Activated CD4-positive, alpha-beta T cell treated with anti-CD3 and anti-CD28 coated beads, Interleukin-2, amount 50 U/mL, for 4 hours (primary cell): ENCODE measurements at places on chromosomes 7 and 10.

DNA sequence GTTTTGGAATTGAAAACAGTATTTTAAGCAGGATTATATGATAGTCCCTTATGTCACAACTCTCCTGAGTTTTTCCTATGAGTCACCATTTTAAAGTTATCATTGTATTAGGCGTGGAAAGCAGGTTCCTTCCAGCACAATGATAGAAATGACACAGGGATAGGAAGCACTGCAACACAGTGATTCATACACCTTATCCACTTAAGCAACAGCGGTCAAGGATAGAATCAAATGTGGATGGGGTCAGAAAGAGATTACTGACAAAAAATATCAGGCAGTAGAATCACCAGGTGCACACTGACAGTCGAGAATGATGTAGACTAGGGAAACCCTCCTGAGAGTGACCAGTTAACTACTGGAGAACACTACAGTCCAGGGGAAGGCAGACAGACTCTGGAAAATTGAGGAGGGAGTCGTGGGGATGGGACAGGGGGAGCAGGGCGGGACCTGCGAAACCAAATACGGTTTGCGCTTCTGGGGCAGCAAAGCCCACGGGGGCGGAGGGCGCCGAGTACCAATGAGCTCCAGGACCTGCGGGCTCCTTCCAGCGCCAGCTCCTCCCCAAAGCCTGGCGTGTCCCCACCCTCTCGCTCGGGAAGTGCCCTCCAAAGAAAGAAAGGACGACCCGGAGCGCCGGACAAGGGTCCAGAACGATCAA, 479 bp downstream of the PNPLA8 start:
- DNase-seq, result no peak

DNA sequence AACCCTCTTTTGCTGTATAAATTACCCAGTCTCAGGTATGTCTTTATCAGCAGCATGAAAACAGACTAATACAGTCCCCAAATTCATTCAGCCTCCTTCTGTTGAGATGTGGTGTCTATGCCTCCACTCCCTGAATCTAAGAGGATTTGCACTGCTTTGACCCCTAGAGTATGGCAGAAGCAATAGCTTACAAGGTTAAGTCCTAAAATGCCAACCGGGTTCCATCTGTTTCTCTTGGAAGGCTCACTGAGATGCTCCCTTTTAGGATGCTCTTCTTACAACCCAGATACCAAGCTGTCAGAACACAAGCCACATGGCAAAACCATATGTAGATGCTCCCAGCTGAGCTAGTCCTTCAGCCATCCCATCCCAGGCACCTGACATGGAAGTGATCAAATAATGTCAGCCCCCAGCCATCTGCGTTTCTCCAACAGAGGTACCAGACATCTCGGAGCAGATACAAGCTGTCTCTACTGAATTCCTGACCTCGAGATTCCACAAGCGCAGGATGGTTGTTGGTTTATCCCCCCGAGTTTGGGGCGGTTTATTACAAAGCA, 20.2 kb downstream of the CALN1 start:
- no peak for DNase-seq

DNA sequence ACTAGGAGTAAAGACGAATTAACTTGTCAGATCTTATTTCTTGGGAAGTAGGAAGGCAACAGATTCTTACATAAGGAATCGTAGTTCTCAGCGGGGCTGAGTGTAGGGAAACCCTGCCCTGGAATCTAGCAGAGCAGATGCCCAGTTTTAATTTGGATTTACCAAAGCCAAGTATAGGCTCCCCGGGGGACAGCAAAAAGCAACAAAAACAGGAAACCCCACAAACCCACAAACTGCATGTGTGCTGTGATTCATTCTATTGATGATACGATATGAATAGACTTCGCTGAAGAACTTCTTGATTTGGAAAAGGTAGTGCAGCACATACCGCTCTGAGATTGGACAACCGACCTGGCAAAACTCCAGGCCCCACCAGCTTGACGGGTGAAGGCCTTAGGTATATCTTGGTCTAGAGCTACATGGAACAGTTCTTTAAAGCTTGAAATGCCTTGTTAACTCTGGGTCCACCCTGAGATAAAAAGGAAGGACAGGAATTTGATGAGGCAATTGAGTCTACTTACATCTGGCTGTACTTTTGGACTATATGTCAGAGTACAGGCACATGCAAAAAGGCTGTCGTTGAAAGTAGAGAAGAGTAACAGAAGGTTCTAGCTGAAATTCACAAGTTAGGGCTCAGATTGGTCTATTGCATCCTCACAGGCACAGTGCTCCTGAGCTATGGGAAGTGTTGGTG, 49.1 kb downstream of the STRA8 start:
- DNase-seq, result no peak

GRCh38 chr10:116331815-116332214, 7.6 kb downstream of the CCDC172 start:
- no peak for DNase-seq

DNA sequence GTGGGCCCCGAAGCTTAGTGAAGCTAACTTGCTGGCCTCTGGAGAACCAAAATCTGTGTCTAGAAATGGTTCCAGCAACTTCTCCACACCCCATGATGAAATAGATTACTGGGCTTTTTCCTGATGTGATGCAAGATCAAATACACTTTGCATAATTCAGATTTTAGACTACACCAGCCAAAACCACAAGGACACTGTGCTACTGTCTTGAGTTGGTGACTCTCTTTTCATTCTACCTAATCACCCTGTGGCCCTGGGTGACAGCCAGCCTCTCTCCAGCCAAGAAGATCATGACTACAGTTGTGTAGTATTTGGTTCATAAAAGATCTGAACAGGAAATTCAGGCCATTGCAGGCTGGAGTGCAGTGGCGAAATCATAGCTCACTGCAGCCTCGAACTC, 22.2 kb downstream of the AZGP1 start:
- DNase-seq, result no peak

GRCh38 chr7:128210036-128210347, 31.1 kb upstream of the LEP start:
- DNase-seq, result no peak

DNA sequence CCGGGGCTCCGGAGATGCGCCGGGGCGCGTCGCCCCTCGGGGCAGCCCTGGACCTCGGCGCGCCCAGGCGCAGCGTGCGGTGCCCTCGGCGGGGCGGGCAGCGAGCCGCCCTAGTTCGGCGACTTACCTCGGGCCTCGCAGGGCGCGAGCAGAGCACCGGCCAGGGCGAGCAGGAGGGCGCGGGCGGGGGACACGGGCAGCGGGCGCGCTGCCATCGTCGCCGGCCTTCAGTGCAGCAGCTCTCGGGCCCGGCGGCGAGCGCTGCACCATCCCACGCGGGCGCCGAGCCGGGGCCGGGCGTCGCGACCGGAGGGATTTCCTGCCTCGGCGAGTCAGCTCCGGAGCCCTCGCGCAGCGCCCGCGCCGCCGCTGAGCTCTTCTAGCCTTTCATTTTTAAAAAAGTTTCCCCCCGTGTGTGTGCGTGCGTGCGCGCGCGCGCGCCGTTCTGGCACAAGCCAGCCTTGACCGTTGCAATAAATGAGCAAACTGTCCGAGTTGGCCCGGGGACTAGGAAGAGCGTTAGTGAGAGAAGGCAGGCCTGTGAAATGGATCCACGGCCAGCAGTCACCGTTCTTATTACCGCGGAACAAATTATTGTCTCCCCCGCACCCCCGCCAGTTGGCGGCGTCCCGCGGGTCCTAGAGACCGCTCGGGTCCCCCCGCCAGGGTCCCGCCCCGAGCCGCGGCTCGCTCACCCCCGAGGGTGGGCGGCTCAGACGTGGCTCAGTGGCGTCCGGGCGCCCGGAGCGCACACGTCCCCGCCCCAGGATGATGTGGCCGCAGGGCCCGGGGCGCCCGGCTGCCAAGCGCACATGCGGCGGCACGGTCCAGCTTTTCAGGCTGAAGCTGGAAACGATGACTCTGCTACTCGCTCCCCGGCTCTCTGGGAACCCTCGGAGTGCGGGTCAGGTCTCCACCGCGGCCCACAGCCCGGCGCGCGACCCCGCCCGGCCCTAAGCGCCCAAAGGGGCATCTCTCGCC, at the start of gene ADAM12:
Gene ADAM12, minus strand, starts transcription at position 547 of the 981 bp plus-strand sequence. Its CDS starts 332 bp downstream, at position 215.
- no peak for DNase-seq

GRCh38 chr10:7082967-7083366, 327.9 kb downstream of the SFMBT2 start:
- DNase-seq, result no peak

GRCh38 chr7:67588631-67589030, 592.0 kb downstream of the TYW1 start:
- no peak for DNase-seq

DNA sequence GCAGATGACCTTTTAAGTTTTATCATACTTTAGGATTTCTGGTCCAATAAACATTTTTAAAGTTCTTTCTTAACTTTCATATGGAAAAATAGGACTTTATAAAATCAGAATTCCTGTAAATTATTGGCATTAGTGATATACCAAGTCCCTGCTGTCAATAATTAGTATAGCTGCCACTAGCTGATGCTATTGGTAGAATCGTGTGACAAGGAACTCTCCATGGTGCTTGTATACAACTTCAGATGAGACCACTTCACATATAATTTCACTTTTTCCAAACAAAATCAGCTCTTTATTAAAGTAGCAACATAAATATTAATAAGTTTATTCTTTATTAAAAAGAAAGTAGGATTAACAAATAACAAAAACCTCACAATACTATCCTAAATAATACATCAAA, 49.9 kb downstream of the ZNF800 start:
- no peak for DNase-seq

DNA sequence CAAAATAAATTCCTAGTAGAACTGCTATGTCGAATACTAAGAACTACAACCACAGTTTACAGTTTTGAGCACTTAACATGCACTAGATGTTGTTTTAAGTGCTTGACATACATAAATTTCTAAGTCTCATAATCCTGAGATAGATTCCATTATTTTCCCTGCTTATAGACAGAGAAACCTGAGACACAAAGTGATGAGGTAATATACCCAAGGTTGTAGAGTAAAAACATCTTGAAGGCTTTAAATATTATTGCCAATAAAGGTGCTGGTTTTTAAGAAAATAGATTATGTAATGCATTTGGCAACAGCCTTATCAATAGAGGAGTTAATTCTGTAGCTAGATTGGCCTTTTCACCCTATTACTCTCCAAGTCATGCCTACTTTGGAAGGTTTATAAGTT, 48.2 kb downstream of the PLEKHA8 start:
- DNase-seq, result no peak

DNA sequence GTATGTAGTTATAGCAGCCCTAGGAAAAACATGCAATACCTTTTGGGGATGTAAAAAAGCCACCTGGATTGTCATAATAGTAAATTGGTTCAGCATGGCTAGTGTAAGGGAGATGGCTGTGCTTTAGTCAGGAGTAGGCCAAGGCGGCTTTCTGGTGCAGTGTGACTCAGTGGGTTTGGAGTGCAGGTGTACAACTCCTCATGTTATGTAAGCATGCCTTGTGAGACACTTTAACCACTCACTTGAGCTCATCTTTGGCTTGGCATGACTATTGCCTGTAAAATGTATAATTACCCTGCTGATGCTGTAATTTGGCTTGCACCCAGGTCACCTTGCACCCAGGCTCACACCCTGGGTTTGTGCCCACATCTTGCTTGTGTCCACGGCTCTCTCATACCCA, 239.2 kb upstream of the GLI3 start:
- DNase-seq, result no peak
